ENCODE measurements at places on chromosomes 12 and 14. TPM values are rescaled to one million over a fixed set of nuclear protein-coding genes. Genes with fewer than 3 reads are reported as not detected.

DPY19L2 gene
- 3.4 TPM for polyA plus RNA-seq

VRTN gene
- polyA plus RNA-seq: 0.07 TPM

BEGAIN gene
- polyA plus RNA-seq: 1.8 TPM

GALNT4 gene
- 3.1 TPM for polyA plus RNA-seq

CLBA1 gene
- 3.9 TPM for polyA plus RNA-seq

SCYL2 gene
- 10.9 TPM for polyA plus RNA-seq

ZFYVE26 gene
- polyA plus RNA-seq: 8.0 TPM

LTB4R2 gene
- polyA plus RNA-seq: 0.83 TPM

RAB15 gene
- polyA plus RNA-seq: 1.5 TPM

GRCh38 chr12:15256761-15257160, 35.5 kb upstream of the RERG start:
- DNase-seq: no peak

DNA sequence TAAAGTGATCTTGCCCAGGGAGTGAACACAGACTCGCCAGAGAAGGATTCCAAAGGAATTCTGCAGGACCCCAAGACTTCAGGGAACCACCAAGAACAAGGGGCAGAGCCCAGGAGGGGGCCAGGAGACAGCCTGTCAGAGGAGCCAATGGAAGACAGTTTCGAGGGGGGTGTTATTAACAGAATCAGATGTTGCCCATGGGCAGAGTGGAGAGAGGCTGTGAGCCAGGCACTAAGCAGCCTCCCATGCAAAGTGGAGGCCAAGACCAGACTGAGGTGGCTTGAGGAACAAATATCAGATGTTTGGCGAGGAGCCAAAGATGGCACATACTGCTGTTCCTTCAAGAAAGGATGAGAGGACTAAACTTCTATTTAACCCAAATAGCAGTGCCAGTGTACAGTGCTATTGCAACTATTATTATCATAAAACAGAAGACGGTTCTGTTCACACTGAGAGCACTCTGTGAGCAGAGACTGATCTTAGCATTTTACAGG, 12.6 kb downstream of the APPL2 start:
- DNase-seq: no peak

- no peak for DNase-seq
These were observed 44.9 kb upstream of the CLMN start for GRCh38 chr14:95364481-95365209.

DNA sequence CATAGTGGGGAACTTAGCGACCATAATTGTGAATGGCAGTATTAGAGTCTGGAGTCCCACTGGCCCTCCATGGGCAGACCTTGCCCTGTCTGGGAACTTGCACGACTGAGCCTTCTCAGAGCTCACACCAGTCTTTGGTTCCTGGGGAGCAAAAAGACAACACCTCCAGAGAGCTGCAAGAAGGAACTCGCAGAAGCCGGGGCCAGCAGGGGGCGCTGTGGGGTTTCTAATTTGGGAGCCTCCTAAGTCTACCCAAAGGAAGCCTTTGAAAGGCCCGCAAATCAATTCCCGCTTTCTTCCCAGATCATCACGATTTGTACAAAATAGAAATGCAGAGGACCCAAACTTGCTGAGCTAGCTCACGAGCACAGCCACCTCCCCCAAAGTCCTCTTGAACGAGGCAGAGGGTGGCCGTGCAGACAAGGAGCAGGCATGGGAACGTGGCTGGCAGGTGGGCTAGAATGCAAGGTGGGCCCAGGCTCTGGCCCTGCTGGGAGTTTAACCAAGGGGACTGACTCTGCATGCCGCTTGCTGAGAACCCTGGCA, 46.3 kb upstream of the FBXO21 start:
- DNase-seq: peak; percentile 88

DNA sequence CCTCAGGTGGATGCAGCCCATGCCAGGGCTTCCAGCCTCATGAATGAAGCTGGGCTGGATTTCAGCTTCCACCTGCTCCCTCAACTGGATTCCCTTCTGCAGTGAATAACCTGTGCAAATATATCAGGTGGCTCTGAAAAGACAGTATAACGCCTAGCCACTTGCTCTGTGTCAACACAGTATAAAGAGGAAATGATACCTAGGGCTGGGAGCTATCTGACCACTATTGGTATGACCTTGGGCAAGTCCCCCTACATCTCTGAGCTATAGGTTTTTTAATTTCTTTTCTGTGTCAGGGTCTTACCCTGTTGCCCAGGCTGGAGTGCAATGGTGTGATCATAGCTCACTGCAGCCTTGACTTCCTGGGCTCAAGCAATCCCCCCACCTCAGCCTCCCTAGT, 19.8 kb downstream of the ISM2 start:
- no peak for DNase-seq

DNA sequence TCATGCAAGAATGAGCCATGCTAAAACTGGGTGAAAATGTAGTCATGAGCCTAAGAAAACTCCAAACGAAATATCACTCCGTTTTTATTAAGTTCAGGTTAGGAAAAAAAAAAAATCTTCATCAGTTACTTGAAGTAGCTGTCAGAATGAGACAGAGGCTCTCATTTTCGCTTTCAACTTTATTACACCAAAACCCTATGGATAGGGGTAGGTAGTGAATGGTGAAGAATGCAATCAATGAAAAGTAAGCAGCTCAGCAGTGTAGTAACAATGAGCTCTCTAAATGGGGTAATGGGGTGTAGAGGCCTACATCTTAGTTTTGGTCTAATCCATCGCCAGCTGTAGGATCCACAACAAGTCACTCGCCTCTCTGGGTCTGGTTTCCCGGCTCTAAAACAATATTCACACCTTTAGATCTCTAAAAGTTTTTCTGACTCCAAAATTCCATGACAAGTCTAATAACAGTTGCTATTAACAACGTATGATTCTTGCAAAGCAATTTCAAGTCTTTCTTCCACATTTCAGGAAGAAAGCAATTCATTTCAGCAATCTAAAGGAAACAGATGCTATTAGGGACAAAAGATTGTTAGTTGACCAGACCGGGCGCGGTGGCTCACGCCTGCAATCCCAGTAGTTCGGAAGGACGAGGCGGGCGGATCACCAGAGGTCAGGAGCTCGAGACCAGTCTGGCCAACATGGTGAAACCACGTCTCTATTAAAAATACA, 1.7 kb downstream of the BTBD7 start:
- peak; percentile 87 for DNase-seq

- no peak for DNase-seq
These were observed 89.4 kb downstream of the GALNT8 start for GRCh38 chr12:4809449-4810218.

DNA sequence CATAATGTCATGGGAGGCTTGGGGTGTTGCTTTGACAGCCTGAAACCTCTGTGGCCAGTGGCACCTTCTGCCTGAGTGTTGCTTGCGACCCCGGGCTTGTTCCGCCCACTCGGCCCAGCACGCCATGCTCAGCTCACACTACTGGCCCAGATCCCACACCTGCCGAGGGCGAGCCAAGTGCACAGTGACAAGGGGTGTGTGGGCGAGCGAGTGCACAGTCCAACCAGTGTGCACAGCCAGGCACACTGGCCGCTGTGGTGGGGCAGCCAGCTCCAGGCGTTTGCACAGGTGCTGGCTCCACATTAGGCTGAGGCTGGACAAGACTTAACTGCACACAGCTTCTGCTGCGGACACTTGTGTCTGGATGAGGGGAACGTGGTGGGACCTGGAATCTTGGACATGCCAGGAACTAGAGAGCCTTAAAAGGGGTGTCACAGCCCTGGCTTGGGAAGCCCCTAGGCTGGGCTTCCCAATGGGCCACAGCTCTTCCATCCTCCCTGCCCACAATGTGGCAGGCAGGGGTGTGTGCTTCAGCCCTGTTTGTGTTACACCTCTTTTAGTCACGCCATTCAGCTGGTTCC, 609.2 kb upstream of the FOXG1 start:
- no peak for DNase-seq

- no peak for DNase-seq
These were observed 52.2 kb downstream of the LRP6 start for GRCh38 chr12:12214635-12215131.

GRCh38 chr14:99675951-99676350, 8.1 kb upstream of the CYP46A1 start:
- peak; percentile 67 for DNase-seq

DNA sequence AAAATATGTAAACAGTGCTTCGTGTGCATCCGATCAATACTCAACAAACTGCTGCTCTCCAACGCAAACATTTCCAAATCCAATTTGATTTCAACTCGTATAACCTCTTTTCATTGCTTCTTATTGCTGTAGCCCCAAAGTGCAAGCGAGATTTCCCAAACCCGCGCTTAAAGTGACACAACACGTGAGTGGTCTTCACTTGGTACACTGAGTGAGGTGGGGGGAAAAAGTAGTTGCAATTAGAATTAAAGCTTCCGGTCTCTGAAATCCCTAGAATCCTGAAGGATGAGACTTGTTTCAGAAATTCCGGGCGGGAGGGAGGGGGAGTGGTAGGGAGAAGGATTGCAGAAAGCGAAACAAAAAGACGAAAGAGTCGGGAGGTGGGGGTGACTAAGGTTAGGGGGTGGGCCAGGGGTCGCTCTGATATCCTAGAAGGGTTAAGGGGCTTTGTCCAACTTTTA, 387.5 kb downstream of the BCAT1 start:
- no peak for DNase-seq

DNA sequence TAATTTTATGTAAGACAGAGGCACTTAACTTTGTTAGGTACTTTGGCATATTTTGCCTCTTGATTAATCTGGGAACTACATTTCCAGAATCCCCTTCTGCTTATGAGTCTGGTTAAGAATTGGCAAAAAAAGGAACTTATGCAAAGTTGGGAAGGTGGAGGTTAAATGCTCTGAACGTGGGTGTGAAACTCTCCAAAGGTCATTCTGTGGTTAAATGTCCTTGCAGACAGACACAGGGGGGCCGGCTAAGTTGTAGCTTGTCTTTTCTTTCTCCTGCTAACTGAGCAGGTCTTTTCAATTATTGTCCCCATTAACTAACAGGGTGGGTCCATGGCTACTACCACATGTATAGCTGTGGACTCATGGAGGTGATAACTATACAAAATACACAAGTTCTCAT, 248.6 kb upstream of the NOVA1 start:
- DNase-seq: no peak

- no peak for DNase-seq
These were observed 17.9 kb downstream of the ZFP36L1 start for GRCh38 chr14:68774771-68775613.

- DNase-seq: no peak
These were observed 29.7 kb downstream of the MGAT4C start for GRCh38 chr12:86226481-86226880.

DNA sequence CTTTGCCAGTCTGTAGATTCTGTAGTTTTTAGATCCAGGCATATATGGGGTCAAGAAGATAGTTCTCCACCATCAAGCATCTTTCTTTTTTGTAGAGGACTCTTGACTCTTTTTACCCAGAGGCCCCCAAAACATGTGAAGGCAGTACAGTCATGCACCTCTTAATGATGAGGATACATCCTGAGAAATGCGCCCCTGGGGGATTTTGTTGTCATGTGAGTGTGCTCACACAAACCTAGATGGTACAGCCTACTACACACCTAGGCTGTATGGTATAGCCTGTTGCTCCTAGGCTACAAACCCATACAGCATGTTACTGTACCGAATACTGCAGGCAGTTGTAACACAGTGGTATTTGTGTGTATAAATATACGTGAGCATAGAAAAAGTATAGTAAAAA, 23.0 kb downstream of the EVL start:
- DNase-seq: no peak

GRCh38 chr12:111304642-111305071, 64.2 kb downstream of the PHETA1 start:
- no peak for DNase-seq

GRCh38 chr14:90302529-90303303, 29.0 kb downstream of the NRDE2 start:
- no peak for DNase-seq

GRCh38 chr12:101040936-101041335, 169.1 kb downstream of the SLC5A8 start:
- no peak for DNase-seq
